ENCODE measurements at places on chromosomes 6 and 20.

DNA sequence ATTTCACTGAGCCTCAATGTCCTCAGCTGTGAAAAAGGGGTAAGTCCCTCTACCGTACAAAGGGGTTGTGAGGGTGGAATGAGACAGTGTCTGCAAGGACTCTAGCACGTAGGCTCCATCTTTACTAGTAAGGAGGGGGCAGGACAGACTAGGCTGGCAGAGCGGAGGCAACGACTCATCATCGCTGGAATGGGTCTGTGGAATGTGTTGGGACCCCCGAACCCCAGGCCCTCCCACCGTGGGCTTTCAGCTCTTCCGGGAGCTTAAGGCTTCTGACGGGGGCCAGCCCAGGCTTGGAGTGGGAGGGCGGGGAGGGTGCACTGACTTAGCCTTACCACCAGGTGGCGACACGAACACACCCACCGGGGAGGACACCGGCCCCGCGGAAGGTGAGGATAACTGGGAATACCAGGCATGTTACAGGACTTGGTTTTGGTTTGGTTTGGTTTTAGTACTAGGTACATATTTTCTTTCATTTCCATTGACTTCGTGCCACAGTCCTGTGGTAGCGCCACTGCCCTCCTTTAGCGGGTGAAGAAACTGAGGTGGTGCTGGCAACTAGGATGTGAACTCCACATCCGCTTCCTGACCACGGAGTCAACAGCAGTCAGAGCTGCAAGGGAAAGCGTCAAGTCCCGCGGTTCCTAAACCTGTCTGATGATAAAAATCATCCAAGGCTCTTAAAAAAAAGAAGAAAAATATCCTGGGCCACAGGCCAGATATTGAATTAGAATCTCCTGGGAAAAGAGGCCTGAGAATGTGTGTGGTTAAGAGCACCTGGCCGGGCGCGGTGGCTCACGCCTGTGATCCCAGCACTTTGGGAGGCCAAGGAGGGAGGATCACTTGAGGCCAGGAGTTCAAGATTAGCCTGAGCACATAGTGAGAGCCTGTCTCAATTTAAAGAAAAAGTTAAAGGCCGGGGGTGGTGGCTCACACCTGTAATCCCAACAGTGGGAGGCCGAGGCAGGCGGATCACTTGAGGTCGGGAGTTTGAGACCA, 10.3 kb upstream of the TULP1 start:
- no peak for DNase-seq

GRCh38 chr6:154592199-154592860, 81.8 kb upstream of the CNKSR3 start:
- DNase-seq = no peak

DNA sequence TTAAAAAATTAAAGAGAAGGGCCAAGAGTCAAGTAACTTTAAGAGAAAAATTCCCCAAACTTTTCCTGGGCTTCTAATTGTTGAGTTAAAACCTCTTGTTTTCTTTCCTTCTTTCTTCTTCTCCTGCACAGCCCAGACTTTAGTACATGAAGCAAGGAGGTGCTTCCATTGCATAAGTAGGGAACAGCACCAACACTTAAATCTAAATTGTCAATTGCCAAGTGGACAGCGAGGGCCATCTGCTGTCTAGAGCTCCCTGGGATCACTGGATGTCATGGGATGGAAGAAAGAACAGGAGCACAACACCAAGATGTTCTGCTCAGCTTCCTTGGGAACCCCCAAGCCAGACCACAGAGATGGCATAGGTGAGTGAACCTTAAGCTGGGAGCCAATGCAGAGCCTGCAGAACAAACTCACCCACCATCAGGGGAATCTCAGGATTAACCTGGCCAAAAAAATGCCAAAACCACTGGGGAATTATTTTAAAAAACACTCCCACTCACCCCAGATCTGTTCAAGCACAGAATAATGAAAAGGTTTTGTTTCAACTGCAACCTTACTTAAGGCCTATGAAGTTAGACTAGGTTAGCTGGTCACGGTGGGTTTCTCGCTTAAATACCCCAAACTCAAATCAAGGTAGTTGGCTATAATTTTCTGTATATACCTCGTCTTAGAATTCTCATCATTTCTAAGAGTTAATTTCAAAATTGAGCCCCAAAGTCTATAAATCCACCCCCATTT, 67.8 kb downstream of the TNFRSF21 start:
- no peak for DNase-seq

DNA sequence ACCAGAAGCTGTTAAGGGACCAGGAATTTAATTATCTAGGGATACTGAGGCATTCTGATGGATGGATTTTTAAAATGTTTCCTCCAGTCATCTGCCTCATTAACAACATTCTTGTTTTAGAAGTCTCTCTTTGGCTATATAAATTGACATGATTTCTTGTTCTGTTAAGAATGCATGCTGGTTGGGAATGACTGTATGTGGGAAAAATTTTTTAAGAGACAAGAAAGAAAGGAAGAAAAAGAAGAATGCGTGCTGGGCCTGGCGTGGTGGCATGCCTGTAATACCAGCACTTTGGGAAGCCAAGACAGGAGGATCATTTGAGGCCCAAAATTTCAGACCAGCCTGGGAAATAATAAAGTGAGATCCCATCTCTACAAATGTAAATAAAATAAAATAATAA, 203.6 kb downstream of the GJA1 start:
- DNase-seq = no peak

GRCh38 chr6:111175109-111175508, 87.8 kb downstream of the SLC16A10 start:
- no peak for DNase-seq

GRCh38 chr6:116450769-116451740, 10.1 kb upstream of the CALHM6 start:
- DNase-seq = no peak

DNA sequence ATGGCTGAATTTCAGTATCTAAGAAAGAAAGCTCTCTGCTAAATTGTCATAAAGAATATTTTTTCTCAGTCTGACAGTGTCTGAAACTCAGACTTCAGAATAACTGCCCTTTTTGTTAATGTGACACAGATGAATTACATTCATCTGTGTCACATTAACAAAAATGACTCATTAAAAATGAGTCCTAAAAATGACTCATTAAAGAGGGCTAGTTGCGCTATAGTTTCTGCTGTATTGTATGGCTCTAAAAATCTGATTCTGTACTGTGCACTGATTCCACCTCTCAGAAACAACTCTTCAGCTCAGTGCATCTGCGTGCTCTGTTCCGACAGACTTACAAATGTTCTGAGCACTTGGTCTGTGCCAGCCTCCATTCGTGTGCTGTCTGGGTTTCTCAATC, 15.0 kb downstream of the RNF114 start:
- no peak for DNase-seq

- no peak for DNase-seq
Observed at GRCh38 chr6:166008441-166009369, 158.9 kb downstream of the TBXT start.

DNA sequence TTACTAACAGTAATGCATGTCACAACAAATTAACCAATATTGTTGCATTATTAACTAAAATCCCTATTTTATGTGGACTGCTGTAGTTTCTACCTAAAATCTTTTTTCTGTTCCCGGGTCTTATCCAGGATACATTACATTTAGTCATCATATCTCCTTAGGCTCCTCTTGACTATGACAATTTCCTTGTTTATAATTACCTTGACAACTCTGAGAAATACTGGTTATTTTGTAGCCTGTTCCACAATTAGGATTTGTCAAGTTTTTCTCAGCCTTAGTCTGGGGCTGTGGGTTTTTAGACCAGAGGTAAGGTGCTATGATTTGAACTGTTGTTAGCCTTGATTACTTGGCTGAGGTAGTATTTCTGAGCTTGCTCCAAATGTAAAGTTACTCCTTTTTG, 3.7 kb downstream of the FBXO5 start:
- DNase-seq = no peak

DNA sequence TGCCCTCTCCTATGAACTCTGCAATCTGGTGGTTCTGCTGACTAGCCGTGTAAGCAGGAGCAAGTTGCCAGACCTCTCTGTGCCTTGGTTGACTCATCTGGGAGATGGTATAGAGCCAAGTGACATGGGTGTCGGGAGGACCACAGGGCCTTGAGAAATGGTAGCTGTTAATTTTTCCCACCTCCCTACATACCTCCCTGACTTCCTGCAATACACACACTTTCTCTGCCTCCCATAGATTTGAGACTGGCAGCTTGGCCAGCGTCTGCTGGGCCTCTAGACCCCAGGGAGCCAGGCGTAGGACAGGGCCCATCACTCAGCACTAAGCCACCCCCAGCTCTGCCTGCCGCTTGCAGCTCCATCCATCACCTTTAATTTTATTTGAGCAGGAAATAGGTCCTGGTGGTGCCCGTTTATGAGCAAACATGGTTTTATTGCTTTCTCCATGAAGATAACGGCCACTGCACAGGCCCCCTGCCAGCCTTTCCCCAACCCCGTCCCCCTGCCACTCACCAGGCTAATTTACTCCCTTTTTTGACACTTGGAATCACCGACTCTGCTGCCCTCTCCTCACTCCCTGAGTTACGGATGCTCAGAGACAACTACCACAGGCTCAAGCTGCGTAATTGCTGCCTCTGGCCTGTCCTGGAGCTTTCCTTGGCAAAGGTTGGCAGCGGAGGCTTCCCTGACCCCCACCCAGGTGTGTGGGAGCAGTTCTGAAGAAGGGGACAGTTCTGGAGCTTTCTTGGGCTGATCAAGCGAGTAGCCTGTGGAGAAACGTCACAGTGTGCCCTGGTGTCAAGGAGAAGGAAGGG, 11.1 kb downstream of the GLP1R start:
- no peak for DNase-seq

GRCh38 chr20:23449421-23449820, 3.3 kb downstream of the CST11 start:
- DNase-seq = no peak

DNA sequence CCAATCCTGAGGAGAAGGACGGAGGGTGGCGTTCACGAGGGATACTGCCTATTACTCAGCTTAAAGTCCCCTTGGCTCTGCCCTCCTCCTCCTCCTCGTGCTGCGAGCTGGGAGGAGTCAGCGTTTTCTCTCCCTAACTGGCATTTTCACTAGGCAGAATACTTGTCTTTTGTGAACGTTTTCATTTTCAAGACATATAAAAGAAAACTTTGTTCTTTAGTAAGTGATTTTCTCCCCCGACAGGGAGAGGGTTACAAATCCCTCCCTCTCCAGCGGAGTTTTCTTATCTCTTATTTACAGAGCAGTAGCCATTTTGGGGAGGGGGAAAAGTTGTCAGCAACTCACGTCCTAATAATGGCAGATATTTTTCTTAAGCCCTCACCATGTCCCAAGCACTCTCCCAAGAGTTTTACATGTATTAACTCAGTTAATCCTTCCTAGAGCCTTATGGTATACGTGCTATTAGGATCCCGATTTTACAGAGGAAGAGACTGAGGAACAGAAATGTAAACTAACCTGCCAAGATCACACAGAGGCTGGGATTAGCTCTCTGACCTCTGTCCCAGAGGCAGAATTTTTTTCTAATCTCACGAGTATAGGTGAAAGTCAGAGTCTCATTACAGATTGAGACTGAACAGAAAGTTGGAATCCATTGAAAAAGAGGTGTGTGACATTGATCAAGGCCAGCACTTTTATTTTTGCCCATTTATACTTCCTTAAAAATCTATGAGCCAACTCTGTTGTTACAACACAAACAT, 30.0 kb upstream of the ZNF217 start:
- DNase-seq = peak; percentile 37

DNA sequence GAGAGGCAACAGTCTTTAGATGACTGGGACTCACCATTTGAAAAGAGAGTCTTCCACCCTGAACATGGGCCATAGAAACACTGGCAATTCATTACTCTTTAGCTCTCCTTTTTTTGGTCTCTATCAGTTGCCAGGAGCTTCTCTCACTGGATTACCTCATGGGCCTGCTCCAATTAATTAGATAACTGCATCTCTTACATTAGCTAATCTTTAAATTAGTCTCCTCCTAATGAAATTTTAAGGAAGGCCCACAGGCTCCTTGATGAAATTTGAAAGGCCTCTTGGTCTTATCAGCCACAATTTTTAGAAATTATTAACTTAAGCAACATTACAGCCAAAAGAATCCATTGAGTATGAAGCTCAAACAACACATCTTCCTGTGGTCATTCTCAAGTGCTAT, 184.4 kb downstream of the UNC5CL start:
- no peak for DNase-seq

DNA sequence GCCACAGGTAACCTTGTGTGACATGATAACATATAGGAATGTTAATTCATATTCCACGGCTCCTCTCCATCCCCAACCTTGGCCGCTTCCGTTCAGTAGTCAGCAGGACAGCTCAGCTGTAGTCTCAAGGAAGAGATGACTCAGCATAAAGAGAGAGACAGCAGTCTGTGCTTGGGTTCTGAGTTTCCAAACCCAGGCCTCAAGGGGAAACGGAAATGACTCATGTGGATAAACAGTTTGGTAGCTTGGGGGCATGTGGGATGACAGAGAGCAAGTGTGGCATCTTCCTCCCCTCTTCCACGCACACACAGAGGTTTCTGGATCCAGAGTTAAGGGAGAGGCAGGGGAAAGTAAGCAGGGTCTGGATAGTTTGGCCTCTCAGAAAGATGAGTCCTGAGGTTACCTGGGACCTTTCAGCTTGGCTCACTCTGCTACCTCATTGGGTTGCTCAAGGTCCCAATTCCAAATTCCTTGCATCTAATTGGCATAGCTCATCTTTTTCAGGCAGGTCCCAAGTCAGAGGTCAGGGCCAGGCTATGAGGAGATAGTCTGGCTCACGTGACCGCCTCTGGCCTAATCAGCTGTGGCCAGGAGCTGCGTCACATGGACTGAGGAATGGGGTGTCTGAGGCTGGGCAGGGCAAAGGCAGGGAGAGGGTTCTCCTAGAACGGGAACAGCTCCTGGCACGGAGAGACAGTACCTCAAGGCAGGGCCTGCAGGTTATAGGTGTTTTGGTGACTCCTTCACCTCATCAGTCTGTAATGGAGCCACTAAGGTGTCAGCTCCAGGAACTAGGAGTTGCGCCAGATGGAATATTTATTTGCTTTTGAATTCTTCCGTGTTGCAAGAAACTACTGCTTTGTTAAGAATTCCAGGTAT, 36.5 kb upstream of the MLN start:
- peak; percentile 82 for DNase-seq

- no peak for DNase-seq
Observed at GRCh38 chr20:32638848-32639247, 34.9 kb downstream of the C20orf203 start.

DNA sequence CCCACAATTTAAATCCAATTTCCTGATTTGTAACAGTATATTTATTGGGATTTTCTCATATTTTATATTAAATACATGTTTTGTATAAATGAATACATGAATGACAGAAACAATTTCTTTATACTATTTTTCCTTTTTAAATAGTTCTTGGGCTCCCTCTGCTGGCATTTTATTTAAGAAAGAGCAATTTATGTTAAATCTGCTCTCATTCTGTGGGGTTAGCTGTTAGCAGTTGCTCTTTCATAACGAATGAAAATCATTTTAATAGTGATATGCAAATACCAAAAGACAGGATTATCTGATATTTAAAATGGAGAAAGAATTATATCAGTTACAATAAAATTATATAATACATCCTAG, 118.3 kb downstream of the RALGAPA2 start:
- DNase-seq = no peak

GRCh38 chr6:156189714-156190113, 587.5 kb upstream of the ARID1B start:
- no peak for DNase-seq

- no peak for DNase-seq
Observed at GRCh38 chr6:148580442-148580841, 166.4 kb upstream of the UST start.

GRCh38 chr6:16700202-16700915, 60.9 kb downstream of the ATXN1 start:
- DNase-seq = no peak

Data from pulmonary artery endothelial cell (primary cell).